ENCODE measurements at places on chromosomes 7 and 10.

GRCh38 chr7:70788276-70788675 lies 343.7 kb upstream of the GALNT17 start:
- peak; percentile 61 for DNase-seq

- no peak for DNase-seq
These were observed 44.5 kb downstream of the FGFBP3 start for GRCh38 chr10:91864744-91865143.

DNA sequence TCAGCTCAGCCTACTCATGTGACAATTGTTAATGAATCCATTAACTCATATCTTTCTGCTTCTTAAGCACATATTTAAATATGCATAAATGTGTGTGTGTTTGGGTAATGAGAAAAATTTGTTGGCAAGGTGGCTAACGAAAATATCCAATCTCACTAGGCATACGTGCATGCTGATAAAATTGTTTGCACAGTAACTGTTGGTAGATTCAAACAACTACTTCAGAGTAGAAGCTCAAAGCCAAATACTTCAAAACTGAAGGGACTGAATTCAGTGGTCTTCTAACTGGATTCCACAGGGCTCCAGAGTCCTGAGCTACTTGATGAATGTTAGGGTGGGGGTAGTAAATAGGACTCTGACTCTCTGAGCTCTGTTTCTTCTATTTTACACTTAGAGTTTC lies 757.0 kb downstream of the GRM8 start:
- DNase-seq, result no peak

- no peak for DNase-seq
These were observed at the start of gene AKR1C4 for GRCh38 chr10:5196702-5197113. TSS of gene AKR1C4 (plus strand) at chr10:5196837. CDS start at chr10:5196868, 31 bp downstream.

- no peak for DNase-seq
These were observed 33.5 kb upstream of the CADPS2 start for GRCh38 chr7:122919643-122920181.

- DNase-seq, result no peak
These were observed 23.9 kb upstream of the CYCS start for GRCh38 chr7:25148772-25149575.

- DNase-seq, result peak; percentile 79
These were observed 120.1 kb downstream of the PTPN20 start for GRCh38 chr10:47031211-47031900.

- no peak for DNase-seq
These were observed 233.6 kb downstream of the SH2D4B start for GRCh38 chr10:80771285-80771684.

GRCh38 chr10:10734356-10735064 lies 283.2 kb upstream of the CELF2 start:
- DNase-seq, result no peak

- DNase-seq, result no peak
These were observed 39.3 kb downstream of the FAM13C start for GRCh38 chr10:59323036-59323459.

- no peak for DNase-seq
These were observed 195.1 kb downstream of the TCERG1L start for GRCh38 chr10:131116216-131116990.

DNA sequence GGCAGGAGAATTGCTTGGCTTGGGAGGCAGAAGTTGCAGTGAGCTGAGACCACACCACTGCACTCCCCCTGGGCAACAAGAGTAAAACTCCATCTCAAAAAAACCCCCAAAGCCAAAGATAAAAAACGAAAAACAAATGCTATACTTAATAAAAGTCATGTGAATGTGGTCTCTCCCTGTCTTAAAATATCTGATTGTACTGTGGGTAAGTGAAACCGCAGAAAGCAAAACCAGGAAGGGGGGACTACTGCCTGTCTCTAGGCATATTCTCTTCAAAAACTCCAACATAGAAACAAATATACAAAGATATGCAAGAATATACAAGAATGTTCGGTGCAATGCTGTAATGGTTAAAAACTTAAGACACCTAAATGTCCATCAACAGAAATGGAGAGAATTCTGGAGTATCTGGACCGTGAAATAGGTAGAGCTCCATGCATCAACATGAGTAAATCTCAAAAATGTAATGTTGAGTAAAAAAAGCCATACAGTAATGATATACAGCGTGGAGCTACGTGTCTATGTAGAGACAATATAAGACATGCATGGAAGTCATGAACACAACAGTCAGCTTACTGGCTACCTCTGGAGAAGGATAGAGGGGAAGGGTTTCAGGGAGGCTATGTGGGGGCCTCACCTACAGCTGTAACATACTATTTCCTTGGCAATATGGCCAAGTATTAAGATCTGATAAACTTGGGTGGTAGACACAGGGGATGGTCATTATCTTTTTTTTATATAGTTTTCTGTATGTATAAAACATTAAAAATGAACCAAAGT lies 2.1 kb downstream of the ZNF394 start:
- no peak for DNase-seq

DNA sequence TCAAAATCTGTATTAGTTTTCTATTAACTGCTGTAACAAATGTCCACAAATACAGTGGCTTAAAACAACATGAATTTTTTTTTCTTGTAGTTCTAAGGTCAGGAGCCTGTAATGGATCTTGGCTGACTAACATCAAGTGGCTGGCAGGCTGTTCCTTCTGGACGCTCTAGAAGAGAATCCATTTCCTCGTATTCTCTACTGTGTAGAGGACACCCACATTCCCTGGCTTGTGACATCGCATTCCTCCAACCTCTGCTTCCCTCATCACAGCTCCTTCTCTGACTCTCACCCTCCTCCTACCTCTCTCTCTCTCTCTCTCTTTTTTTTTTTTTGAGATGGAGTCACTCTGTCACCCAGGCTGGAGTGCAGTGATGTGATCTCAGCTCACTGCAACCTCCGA lies 4.8 kb upstream of the CALHM1 start:
- no peak for DNase-seq

DNA sequence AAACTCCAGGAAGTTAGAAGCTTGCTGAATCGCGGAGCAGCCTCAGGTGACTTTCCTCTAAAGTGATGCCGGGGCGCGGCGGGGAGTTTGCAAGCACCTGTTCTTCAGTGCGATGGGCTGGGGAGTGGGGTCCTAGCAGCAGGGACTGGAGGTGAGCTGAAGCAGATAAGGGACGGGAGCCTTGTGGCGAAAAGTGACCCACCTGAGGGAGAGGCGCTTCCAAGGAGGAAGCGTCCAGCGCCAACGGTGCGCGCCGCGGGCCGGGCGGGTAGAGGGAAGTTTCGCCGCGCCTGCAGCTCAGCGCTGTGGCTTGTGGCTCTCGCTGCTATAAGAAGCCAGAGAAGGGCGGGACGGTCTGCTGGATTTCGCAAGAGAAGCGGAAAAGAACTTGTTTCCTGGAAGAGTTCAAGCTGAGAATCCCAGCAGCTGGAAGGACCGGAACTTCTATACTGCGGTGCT lies at the start of gene STEAP4:
Gene STEAP4 (minus strand): TSS at position 305 of the 459 bp plus-strand sequence. CDS start 22,625 bp downstream, outside the sequence.
- no peak for DNase-seq

- peak; percentile 15 for DNase-seq
These were observed 20.3 kb upstream of the HECTD2 start for GRCh38 chr10:91389636-91390512.

DNA sequence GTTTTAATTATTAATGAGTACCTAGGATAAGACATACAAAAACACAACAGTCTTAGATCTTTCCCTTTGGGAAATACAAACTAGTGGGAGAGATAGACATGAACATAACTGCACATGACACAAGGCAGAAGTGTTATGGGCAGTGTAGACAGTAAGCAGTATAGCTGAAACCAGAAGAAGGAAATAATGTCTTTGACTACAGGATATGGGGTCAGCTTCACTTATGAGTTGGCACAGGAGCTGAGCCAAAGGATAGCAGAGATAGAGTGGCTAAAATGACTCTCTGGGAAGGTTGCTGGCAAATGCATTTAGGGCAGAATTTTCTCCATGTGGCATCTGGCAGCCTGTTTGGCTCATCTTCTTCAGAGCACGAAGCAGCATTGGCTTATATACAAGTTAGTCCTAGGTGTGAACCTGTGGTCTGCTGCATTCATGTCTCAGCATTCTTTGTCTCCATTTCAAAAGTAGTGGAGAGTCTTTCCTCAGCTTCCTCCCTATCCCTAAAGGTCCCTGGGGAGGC lies 60.3 kb upstream of the FEZF1 start:
- DNase-seq, result no peak
